ENCODE measurements at places on chromosomes 2 and 18. TPM values are rescaled to one million over a fixed set of nuclear protein-coding genes. Genes with fewer than 3 reads are reported as not detected.

The TEKT4 gene
- not detected for total RNA-seq

The CCDC85A gene
- 3.6 TPM for total RNA-seq

The FLACC1 gene
- total RNA-seq = 1.4 TPM

The IL1RL1 gene
- total RNA-seq = 5.4 TPM

The RGPD3 gene
- total RNA-seq = 0.36 TPM

The SCYGR1 gene
- total RNA-seq = not detected

The DLGAP1 gene
- total RNA-seq = 1.5 TPM

- DNase-seq = no peak
Observed at GRCh38 chr18:48216639-48217257, 192.4 kb downstream of the ZBTB7C start.

GRCh38 chr2:99682275-99683060 lies 192.7 kb upstream of the REV1 start:
- no peak for DNase-seq

- DNase-seq = no peak
Observed at GRCh38 chr18:2240311-2240705, 331.0 kb downstream of the METTL4 start.

DNA sequence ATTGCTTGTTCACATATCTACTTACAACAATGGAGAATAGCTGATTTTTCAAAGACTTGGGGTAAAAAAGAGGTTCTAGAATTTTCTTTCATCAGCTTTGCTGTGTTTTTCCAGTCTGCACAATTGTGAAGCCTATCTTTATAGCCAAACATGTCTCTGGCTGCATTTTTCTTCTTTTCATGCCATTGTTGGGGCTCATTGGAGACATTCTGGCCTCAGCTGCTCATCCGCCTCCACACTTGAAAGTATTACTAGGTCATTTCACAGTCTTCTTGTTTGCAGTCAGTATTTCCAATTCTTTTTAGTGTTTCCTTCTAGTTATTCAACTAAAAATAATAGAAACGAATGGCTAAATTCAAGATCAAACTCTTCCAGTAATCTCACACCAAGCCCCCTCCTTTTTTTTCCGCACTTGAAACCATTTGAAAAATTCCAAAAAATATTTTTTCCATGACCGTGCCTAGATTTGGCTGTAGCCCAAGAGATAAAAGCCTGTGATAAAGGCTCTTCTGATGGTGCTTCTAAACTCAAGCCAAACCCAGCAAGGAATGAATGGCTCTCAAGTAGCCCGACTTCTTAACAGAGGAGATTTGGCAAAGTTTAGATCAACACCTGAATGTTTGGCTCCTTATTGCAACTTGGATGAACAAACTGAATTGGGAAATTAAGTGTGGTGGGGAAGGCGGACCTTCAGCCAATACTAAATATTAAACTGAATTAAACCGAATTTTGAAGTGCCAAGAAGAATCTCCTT lies 103.4 kb downstream of the NRP2 start:
- no peak for DNase-seq

- no peak for DNase-seq
Observed at GRCh38 chr2:71951718-71952404, 195.8 kb downstream of the CYP26B1 start.

DNA sequence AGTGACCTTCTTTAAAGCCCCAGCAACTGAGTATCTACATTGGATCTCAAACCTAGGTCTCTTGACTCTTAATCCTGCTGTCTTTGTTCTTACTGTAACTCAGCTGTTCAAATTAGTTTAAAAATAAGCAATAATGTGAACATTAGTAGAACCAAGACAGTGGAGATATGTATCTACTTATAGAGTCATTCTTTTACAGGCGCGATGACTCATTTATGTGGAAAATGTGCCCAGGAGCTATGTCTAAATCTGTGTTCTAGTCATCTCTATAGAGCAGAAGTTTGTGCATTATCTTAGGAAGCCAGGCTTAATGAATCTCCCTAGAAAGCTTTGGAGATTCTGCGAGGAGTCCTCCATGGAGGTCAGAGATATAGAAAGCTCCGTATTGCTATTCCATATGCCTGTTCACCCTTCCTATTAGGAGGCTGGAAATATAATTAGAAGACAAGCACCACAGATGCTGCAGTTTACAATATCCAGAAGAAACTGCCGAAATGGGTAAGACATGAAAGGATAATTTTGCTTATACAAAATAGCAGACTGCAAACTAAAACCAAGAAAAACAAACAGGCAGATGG lies 211.6 kb downstream of the TRIB2 start:
- DNase-seq = no peak

- no peak for DNase-seq
Observed at GRCh38 chr2:54709336-54709809, 14.1 kb upstream of the EML6 start.

DNA sequence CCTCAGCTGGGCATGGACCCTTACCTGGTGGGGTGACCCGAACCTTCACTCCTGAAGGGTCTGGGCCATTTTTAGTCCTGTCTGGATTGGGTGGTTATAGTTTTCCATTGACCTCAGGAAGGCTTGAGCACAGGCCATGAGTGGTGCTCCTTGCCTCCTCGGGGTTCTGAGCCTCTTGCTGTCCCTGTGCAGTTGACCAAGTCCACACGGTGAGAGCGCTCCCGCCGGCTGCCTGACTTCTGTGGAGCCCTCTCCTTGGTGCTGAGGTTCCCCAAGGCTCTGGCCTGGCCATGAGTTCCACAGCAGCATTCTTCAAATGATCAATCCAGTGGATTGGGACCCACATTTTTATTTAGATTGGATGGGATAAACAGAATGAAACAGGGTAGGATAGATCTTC lies 159.5 kb downstream of the SEPTIN10 start:
- peak; percentile 41 for DNase-seq

DNA sequence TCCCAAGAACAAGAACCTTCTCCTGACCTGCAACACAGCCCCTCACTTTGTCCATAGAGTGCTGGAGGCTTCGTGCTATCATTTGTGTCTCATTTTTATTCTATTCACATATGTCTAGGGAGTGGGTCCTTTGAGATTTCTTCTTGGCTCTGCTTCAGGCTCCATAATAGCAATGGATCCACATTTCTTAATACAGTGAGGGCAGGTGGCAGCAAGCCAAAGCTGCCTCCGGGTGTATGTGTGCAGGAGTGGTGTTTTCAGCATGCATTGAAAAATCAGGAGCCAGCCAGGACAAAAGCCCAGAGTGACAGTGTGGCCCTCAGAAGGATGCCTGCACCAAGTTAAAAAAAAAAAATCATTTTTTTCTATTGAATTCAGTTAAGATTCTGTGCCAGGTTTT lies 115.1 kb upstream of the PELI1 start:
- DNase-seq = no peak

- DNase-seq = peak; percentile 30
Observed at GRCh38 chr2:239203443-239204135, 197.2 kb downstream of the HDAC4 start.

- no peak for DNase-seq
Observed at GRCh38 chr2:189798312-189799029, 14.2 kb downstream of the PMS1 start.

DNA sequence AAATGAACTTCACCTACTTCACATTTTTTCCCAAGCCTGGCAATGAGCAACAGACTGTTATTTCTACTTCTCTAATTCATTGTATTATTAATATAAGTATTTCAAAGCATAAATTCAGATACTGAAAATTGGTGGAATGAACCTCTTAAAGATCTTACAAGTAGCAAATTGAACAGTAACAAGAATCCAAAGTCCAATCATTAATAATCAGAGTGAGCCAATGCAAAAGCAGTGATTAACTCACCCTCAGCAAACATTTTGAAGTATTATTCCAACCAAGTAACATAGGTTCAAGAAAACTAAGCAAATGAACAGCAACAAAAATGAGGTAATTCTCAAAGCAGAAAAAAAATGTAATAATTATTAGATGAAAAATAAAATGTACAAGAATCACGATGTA lies 288.1 kb upstream of the ZC3H15 start:
- no peak for DNase-seq

- DNase-seq = no peak
Observed at GRCh38 chr18:30988440-30988839, 54.1 kb downstream of the DSC3 start.

DNA sequence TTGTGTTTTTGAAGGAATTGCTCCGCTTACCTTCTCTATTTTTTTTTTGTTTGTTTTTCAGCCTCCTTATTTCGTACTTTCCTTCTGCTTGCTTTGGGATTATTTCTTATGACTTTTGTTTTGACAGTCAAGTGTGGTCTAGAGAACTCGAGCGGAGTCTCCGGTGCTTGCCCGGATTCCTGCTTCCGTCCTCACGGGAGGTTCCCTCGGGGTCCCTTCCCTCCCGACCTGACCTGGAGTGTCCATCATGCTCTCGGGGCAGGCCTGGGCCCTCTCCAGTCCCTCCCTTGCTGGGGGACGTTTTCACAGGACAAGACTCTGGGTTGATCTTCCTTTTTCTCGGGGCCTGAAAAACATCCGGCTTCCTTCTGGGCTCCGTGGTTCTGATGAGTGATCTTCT lies 45.9 kb downstream of the CTDP1 start:
- no peak for DNase-seq

DNA sequence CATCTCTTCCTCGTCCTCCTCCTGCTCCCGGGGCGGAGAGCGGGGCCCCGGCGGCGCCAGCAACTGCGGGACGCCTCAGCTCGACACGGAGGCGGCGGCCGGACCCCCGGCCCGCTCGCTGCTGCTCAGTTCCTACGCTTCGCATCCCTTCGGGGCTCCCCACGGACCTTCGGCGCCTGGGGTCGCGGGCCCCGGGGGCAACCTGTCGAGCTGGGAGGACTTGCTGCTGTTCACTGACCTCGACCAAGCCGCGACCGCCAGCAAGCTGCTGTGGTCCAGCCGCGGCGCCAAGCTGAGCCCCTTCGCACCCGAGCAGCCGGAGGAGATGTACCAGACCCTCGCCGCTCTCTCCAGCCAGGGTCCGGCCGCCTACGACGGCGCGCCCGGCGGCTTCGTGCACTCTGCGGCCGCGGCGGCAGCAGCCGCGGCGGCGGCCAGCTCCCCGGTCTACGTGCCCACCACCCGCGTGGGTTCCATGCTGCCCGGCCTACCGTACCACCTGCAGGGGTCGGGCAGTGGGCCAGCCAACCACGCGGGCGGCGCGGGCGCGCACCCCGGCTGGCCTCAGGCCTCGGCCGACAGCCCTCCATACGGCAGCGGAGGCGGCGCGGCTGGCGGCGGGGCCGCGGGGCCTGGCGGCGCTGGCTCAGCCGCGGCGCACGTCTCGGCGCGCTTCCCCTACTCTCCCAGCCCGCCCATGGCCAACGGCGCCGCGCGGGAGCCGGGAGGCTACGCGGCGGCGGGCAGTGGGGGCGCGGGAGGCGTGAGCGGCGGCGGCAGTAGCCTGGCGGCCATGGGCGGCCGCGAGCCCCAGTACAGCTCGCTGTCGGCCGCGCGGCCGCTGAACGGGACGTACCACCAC lies 2.1 kb downstream of the GATA6 start:
- DNase-seq = no peak

GRCh38 chr2:194559523-194559922 lies 1097.5 kb upstream of the SLC39A10 start:
- DNase-seq = no peak

DNA sequence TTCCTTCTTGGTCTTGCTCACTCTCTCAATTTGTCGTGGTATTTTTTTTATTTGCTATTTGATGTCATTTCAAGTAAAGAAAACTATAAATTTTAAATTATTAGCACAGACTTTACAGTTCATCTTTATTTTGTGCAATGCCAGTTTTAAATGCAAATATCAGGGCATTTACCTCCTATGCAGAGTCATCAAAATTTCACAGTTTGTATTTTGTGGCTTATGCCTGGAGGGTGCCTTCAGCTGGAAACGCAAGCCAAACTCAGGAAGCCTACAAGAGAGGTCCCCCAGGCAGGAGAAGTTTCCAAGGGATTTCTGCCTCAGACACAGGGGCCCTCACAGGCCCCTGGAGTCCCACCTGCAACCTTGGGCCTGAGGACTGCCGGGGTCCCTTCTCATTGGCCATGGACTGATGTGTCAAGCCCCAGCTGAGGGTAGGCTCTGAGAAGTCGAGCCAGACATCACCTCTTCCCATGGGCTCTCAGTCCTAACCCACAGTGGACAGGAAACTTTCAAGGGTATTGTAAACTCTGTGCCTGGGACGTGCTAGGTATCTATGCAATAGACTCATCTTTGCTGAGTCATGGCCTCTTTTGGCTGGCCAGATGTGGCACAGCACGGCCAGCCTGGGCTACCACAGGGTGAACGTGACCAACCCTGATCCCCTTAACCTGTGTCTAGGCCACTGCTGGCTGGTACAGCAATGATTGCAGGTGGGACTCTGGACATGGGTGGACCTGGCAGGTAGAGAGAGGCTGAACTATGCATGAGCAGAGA lies 236.5 kb downstream of the CELF4 start:
- no peak for DNase-seq

- DNase-seq = peak; percentile 48
Observed at GRCh38 chr2:20515290-20516220, 68.7 kb downstream of the RHOB start.

DNA sequence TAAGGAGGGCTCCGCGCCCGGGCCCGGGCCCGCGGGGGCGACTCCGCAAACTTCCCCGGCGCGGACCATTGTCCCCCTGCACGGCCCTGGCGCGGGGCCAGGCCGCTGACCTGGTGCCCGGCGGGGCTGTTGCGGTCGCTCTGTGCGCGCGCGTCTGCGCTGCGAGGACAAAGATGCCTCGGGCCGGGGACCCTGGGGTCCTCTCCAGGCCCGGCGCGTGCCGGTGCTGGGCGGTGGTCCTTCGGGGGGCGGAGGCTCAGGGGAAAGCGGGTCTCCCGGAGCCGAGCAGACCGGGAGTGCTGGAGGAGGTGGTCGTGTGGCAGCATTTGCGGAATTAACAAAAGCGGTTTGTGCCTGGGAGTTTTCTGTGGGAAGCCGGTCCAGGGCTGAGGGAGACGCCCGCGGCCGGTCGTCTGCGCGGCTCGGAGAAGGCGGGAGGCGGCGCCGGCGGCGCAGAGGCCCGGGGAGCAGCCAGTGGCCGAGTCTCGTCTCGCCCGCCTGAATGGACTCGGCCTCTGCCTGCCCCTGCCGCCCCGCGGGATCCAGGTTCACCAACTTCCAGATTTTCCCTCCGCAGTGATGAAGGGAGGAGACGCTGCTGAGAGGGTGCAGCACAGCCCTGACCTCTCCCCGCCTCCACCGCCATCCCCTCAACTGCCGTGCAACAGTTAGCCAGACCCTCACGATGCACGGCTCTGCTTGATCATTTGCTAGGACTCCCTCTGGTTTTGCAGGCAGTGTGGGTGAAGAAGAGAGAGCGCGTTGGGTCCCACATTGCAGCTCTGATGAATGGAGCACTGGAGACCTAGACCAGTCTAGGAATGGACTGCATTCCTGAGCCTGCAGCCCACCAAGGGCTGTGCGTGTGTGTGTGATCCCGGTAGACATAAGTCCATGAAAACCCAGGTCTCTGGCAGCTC lies 705 bp downstream of the EFR3B start:
- DNase-seq = peak; percentile 69

Measured in sigmoid colon (tissue), 7 donors.